Fibroblast of the aortic adventitia (primary cell): ENCODE measurements at places on chromosomes 12 and 14. TPM values are rescaled to one million over a fixed set of nuclear protein-coding genes. Genes with fewer than 3 reads are reported as not detected.

DNA sequence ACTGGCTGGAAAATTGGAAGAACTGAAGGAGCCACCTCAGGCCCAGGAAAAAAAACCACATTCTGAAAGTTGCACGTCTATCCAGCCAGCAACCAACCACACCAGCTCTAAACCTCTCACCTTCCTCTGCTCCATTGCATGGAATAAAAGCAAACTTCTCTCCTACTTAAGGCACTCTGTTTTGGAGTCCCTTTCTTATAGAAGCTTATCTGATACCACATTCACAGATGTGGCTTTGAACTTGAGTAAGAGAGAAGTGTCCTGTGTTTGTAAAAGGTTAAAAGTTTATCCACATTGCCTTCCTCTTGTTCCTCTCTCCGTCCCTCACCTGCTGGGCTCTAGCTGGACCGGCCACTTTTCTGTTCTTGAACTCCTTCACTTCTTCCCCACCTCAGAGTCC, 99.6 kb upstream of the PLXNC1 start:
- DNase-seq: no peak

DNA sequence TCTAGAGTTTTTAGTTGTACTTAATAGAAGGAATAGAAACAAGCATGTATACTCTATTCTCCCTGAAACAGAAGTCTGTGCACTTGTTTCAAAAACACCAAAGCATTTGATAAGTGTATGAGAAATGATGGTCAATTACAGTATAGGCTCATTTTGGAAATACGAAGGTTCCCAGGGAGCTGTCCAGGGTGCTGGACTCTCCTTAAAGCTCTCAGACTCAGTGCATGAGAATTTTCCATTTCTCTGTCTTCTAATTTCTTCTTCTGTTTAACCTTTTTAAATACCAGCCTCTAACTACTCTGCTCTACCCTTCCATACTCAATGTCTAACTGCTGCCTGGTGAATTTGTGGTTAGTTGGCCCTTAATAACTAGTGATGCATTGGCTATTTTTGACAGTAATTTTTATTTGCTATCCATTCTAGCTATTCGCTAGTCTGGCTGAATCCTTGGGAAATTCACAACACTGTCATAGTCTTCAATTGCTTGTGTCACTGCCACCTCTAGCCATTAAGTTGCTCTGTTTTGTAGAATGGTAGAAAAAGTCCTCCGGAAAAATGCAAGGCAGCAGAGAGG, 229.2 kb downstream of the NRXN3 start:
- DNase-seq: peak; percentile 12

- DNase-seq: no peak
Observed at GRCh38 chr14:36700651-36701050, 39.0 kb downstream of the PAX9 start.

DNA sequence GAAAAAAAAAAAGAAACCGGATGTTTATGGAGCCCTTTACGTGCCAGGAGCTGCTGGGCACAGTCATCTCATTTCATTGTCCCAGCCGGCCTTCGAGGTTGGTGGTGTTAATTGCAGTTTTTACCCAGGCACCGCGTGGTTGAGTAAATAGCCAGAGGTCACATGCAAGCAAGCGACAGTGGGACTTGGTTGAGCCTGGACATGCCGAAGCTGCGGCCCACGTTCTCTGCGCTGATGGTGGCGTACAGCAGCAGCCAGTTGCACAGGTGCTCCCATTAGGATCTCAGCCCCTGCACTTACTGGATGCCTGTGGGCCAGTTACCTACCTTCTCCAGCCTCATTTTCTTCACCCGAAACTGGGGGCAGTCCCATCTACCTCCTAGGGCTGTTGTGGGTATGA, 54.0 kb downstream of the TSPAN9 start:
- no peak for DNase-seq

DNA sequence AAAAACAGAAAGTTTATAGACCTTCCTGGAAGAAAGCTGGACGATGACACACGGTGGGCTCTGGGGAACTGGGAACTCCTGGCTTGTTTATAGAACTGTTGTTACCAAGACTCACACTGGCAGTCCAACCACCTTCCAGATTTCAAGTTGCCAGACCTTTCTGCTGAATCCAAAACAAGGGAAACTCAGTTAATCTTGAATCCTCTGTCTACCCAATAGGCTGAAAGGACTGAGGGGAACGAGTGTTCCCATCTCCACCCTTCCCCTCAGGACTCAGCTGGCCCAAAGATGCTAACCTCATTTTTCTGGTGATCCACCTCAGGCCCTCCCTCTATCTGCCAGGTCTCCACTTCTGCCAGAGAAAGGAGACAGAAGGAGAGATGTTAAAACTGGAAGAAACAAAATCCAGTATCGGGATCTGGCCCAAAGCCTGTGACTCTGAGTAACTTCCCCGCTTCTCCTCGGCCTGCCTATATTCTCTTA, 231.4 kb downstream of the ANO2 start:
- no peak for DNase-seq

GRCh38 chr14:22739423-22739822, 27.1 kb upstream of the OXA1L start:
- peak; percentile 35 for DNase-seq

- no peak for DNase-seq
Observed at GRCh38 chr12:128929057-128929456, 75.8 kb downstream of the GLT1D1 start.

DNA sequence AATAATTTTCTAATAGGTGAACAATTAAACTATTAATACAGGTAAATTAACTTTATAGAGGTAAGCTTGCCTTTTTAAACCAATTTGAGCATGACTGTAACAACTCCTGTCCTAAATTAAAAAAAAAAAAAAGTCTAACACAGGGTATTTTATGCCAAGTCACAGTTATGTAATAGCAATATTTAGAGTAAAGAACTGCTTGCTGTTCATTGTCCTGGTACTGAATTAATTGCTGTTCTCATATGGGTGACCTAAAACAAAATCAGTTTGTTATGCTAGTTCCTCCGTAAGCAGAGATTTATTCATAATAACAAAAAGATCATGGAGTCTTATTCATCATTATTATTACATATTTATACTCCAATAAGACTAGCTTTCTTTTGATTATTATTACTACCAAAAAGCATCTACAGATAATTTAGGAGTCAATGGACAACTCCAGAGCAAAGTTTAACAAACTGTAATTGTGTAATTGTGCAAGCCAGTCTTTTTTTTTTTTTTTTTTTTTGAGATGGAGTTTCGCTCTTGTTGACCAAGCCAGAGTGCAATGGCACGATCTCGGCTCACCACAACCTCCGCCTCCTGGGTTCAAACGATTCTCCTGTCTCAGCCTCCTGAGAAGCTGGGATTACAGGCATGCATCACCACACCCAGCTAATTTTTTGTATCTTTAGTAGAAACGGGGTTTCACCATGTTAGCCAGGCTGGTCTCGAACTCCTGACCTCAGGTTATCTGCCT, 98.3 kb downstream of the ITPR2 start:
- DNase-seq: no peak

- peak; percentile 96 for DNase-seq
Observed at GRCh38 chr12:105025890-105026289, 39.8 kb downstream of the NOPCHAP1 start.

- peak; percentile 12 for DNase-seq
Observed at GRCh38 chr14:95291859-95292542, 27.7 kb downstream of the CLMN start.

DNA sequence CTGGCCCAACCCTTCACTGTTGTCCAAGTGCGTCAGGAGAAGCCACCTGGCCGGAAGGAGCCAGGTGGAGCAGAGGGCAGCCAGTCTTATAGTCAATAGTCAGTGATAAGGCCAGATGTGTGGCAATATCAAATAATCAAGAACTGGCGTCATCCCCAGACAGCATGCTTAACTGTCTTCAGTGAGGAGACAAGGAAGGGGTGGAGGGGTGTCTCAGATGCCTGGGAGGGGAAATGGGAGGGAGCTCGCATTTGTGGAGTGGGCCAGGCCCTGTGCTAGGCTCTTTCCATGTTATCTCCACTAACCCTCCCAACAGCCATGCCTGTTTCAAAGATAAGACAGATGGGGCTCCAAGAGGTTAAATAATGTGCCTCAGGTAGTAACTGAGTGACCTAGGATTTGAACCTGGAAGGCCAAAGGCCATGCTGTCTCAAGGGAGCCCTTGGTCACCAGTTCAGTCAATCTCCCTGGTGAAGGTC, 48.9 kb upstream of the FOS start:
- no peak for DNase-seq

DNA sequence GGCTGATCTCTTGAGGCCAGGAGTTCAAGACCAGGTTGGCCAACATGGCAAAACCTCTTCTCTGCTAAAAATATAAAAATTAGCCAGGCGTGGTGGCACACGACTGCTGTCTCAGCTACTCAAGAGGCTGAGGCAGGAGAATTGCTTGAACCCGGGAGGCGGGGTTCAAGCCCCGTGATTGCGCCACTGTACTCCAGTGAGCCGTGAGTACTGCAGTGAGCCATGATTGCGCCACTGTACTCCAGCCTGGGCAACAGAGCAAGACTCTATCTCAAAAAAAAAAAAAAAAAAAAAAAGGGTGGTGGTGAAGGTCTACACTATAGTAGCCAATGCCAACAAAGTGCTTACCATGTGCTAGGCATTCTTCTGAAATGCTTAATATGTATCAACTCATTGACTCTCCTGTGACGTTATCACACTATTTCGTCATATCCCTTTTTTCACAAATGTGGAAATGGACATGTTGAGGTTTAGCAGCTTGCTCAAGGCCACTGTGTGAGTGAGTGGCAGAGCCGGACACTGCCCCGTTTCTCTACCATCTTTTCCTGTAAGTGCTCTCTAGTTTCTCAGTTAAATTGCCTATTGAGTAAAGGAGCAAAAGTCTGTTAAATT, 59.6 kb downstream of the GNS start:
- no peak for DNase-seq

- DNase-seq: no peak
Observed at GRCh38 chr12:6970096-6970527, 352 bp downstream of the PHB2 start.

DNA sequence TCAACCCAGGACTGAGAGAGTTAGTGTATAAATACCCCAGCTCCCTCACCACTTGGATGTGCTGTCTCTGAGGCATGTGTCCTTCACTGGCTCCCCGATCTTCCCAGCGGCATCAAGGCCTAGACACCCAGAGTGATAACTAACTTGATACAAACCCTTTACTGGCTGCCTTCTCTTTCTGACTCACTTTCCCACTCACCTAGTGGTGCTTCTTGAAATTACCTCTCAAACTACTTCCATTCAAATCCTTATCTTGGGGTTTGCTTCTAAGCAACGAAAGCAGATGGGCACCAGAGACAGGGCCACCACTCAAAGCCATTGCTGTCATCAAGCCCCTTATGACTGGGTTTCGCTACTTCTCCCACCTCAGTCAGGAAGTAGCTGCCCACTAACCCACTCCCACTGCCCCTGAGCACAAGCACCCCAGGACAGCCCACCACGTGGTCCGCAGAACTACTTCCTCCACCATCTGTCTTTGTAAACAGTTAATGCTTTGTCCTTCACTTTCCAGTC, 17.2 kb downstream of the ZFP36L1 start:
- DNase-seq: no peak

DNA sequence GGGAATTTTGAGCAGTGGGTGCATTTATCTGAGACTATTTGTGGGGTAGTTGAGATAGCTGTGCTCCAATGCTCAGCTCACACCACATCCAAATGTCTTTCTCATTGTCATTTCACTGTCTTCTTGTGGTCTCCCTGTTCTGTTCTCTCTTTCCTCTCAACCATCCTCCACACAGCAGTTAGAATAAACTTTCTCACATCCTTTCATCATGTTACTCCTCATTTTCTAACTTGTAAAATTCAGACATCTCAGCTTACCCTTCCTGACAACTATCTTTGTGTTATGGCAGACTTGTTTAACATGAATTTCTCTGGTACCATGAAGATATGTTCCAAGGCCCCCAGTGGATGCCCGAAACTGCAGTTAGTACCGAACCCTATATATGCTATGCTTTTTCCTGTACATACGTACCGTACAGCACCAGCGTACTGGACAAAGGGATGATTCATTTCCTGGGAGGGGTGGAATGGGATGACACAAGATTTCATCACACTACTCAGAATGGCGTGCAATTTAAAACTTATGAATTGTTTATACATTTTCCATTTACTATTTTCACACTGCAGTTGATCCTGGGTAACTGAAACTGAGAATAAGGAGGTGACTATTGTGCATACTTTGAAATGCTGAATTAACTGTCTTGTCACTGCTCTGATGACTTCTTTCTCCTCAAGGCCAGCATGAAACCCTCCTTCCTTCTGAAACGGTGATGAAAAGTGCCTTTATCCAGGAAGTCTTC, 177.1 kb upstream of the SLC38A2 start:
- DNase-seq: peak; percentile 94

GRCh38 chr12:132546647-132547046, 56.7 kb downstream of the FBRSL1 start:
- DNase-seq: no peak

GRCh38 chr12:52255926-52256583, 18.4 kb upstream of the KRT86 start:
- DNase-seq: no peak

DNA sequence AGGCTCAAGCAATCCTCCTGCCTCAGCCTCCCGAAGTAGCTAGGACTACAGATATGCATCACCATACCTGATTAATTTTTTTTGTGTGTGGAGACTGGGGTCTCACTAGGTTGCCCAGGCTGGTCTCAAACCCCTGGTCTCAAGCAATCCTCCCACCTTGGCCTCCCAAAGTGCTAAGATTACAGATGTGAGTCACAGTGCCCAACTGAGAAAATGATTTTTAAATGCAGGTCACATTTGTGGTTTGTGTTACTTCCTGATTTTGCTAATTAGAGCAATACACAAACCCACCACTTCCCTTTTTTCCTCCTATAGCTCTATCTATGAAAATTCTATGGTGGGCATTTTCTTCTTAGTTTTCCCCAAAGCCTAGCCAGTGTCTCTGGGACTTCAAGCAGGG, 45.5 kb upstream of the TMEM263 start:
- DNase-seq: no peak

- DNase-seq: no peak
Observed at GRCh38 chr12:132379996-132380395, 50.6 kb upstream of the GALNT9 start.

DNA sequence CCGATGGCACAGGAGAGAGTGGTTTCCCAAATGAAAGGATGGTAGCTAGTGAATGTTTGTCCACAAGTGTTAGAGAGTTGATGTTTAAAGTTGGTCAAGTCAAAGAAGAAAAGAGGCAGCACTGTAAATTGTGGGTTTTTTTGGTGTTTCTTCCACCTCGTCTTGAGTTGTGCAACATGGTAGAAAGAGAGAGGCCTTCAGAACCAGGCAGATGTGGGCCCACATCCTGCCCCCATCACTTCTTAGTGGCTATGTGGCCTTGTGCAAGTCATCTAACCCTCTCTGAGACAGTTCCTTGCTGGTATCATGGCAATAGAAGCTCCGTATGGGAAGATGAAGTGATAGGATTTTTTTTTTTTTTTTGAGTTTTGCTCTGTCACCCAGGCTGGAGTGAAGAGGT, 60.8 kb downstream of the NDUFA12 start:
- DNase-seq: no peak

- peak; percentile 64 for DNase-seq
Observed at GRCh38 chr14:52267501-52268278, at the start of gene PTGDR. PTGDR (plus strand) TSS chr14:52267698; CDS start chr14:52267815, 117 bp downstream.

Gene C12orf54
- total RNA-seq: not detected in 2 replicates

Gene PNMA1
- total RNA-seq: 27.9 and 44.2 TPM in 2 replicates

Gene CTDSP2
- 90.7 and 128 TPM in 2 replicates for total RNA-seq

Gene PPP1R3E
- 6.6 and 10.9 TPM in 2 replicates for total RNA-seq

Gene PAX9
- 0.18 TPM in 1 of 2 replicates, not detected in the other for total RNA-seq

Gene SP7
- not detected in 2 replicates for total RNA-seq

Gene TMPRSS12
- total RNA-seq: not detected in 2 replicates

Gene IL26
- not detected in 2 replicates for total RNA-seq

Gene NANOG
- under 0.01 and 0.16 TPM in 2 replicates for total RNA-seq

Gene OR6C2
- total RNA-seq: not detected in 2 replicates

Gene DIO3
- not detected in 2 replicates for total RNA-seq

Gene FOXG1
- total RNA-seq: 0.63 TPM in 1 of 2 replicates, not detected in the other

Gene KRT5
- total RNA-seq: not detected in 2 replicates

Gene CPNE8
- total RNA-seq: 36.8 and 70.3 TPM in 2 replicates

Gene PTMS
- 61.6 and 575 TPM in 2 replicates for total RNA-seq

Gene LRTM2
- total RNA-seq: not detected in 2 replicates

Gene RPL10L
- not detected in 2 replicates for total RNA-seq
